ENCODE measurements at places on chromosomes 5 and 9.

DNA sequence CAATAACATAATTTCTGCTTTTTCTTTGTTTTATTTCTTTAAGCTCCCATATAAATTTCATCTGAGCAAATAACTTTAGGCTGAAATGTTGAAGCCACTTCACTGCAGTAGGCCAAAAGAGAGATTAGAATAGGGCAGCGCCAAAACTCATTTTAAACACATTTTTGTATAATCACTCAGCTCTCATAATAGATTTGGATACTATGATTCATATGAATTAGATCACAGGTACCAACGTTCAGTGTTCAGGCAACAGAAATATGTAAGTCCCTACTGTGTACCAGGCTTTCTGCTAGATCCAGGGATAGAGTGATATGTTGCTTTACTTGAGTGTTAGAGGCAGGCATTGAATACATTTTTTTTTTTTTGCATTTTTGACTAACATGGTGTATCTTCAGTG is 370.5 kb downstream of the PTPRD start:
- DNase-seq, result peak; percentile 63

DNA sequence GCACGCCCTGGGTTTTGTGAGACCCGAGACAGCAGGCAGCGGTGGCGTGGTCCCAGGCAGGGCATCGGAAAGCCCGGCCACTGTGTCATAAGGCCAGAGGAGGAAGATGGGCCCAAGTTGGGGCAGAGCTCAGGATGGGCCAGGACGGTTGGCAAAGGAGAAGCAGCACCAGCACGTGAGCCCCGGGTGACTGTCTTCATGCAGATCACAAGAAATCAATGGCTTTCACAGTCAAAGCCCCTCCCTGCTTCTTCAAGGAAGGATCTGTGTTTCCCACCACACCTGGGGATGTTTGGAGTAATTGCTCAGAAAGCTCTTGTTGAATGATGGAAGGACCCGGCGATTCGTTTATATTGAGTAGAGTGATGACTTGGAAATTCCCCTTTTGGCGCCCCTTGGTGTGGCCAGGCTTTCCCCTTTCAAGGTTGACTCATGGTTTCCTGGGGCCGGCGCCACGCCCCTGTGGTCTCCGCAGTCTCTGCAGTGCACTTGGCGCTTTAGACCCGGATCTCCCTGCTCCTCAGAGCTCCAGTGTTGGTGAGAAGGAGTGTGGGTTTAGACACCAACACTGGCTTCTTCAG is 52.1 kb downstream of the IL31RA start:
- no peak for DNase-seq

- DNase-seq, result peak; percentile 80
Observed at GRCh38 chr5:58188262-58188651, 271.6 kb downstream of the PLK2 start.

DNA sequence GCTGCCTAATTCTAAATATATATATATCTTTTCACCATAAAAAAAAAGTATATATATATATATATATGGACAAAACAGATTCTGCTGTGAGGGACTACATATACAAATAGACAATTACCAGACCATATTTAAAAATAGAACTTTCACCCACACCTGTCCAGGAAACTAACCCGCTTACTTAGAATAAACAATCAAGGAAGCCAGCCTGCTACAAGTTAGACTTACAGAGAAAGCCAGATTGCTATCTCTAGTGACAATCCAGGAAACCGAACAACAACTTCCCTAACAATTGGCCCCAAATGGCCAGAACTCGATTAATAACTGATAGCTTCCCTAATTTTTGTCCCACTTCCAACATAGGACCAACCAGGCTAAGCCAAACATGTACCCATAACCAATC is 5.9 kb downstream of the GLDC start:
- DNase-seq, result no peak

DNA sequence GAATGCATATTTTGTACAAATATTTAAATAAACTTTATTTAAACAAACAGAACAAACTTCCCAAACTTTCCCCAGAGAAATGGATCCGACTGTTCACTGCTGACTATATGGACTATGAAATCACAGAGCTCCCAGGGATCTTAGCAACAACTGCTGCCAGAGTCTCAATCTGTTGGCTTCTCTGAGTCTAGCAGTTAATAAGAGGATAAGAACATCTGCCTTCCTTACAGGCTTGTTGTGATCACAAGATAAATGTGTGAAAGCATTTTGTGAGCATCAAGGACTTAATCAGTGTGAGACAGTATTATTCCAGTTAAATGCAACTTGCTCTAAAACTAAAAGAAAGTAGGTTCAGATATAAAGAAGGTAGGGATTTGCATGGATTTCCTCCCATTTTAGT is 31.4 kb upstream of the MYOT start:
- DNase-seq, result no peak

DNA sequence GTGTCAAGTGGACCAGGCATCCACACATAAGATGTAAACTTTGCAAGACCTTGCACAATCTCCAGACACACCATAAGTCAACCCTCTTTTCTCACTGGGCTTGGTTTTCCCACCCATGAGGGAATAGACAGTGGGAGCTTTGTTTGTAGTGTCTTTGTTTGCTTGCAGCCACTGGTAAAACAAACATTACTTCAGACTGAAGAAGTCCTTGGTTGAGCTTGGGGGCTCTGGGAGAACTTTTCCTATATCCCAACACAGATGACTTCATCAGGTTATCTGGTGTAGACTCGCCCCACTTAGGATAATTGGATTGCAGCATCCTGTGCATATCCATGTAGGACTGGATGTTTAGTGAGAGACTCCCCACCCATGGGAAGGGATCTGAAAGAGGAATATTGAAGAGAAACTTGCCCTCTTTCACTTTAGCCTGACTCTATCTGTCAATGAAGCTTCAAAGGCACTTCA is 11.5 kb upstream of the ADGRV1 start:
- no peak for DNase-seq

DNA sequence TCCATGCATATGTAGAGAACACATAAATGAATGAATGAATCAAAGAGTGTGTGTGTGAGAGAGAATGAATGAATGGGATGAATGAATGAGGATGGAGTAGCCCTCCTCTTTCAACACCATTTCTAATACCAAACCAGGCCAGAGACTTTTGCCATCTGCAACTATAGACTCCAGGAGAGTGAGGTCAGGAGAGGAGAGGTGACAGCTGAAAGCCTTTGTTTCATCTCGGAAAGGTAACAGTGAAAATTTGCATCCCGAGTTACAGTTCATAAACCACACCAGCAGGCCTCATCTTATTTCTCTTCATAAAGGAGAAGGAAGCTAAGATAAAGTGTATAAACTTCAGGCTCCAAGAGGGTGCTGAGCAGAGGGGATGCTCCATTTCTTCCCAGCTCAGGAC is 255.3 kb upstream of the KLF4 start:
- DNase-seq, result no peak

DNA sequence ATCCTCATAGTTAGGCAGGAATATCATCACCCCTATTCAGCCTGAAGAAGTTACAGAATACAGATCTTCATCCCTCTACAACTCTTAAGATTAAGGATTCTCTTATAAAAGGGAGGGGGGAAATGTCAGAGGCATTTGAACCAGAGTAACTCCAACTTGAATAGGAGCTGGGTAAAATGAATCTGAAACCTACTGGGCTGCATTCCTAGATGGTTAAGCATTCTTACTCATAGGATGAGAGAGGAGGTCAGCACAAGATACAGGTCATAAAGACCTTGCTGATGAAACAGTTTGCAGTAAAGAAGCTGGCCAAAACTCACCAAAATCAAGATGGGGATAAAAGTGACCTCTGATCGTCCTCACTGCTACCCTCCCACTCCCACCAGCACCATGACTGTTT is 14.4 kb downstream of the FREM1 start:
- peak; percentile 84 for DNase-seq
